ENCODE measurements at places on chromosomes 13 and 19. TPM values are rescaled to one million over a fixed set of nuclear protein-coding genes. Genes with fewer than 3 reads are reported as not detected.

The AZU1 gene
- total RNA-seq: 0.77 TPM

The RXFP2 gene
- not detected for total RNA-seq

The TUBA3C gene
- total RNA-seq: not detected

The KIRREL2 gene
- total RNA-seq: 3.1 TPM

The SIGLEC5 gene
- total RNA-seq: not detected

The SHISA7 gene
- total RNA-seq: 0.31 TPM

The MUC16 gene
- 0.22 TPM for total RNA-seq

The CD70 gene
- 1.2 TPM for total RNA-seq

The ZNF723 gene
- total RNA-seq: not detected

The CEACAM8 gene
- total RNA-seq: not detected

The GJB6 gene
- total RNA-seq: not detected

The PRKCG gene
- 8.8 TPM for total RNA-seq

The ZNF737 gene
- 14.1 TPM for total RNA-seq

The ATP4A gene
- 0.24 TPM for total RNA-seq

The TEX26 gene
- not detected for total RNA-seq

The DHDH gene
- total RNA-seq: 2.0 TPM

The CYP4F2 gene
- not detected for total RNA-seq

DNA sequence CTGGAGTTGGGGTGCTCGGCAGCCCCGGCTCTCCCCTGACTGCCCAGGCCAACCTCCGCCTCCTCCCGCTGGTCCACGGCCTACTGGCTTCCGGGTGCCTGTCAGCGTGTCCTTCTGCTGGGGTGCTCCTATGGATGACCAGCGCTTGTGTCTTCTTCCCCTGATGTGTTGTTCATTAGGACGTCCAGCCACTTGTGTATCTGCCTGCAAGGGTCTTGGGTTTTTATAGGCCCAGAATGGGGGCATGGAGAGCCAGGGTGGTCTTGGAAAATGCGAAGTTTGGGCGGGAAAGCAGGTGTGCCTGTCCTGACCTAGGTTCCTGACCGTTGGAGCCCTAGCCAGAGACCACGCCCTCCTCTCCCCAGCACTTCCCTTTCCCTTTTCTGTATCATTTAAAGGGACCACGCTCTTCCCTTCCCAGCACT, 139.8 kb downstream of the SLITRK5 start:
- no peak overlapping the region for H3K27ac ChIP-seq
- no peaks in the 10 kb centered on the region for H3K4me1 ChIP-seq
- DNase-seq: no peak
- H3K4me3 ChIP-seq: no peak overlapping the region

- no peak overlapping the region for H3K4me3 ChIP-seq
- no peak overlapping the region for H3K27ac ChIP-seq
- H3K27me3 ChIP-seq: no peaks in the 10 kb centered on the region
- DNase-seq: no peak
These were observed 628.5 kb upstream of the KLHL1 start for GRCh38 chr13:70736622-70737317.

GRCh38 chr13:103948426-103948825, 882.2 kb upstream of the SLC10A2 start:
- no peak overlapping the region for H3K27ac ChIP-seq
- no peak overlapping the region for H3K4me3 ChIP-seq
- no peaks in the 10 kb centered on the region for H3K36me3 ChIP-seq
- no peak for DNase-seq
- H3K27me3 ChIP-seq: no peaks in the 10 kb centered on the region

- H3K4me3 ChIP-seq: no peak overlapping the region
- H3K36me3 ChIP-seq: peaks cover 19% of the 10 kb centered on the region
- H3K4me1 ChIP-seq: no peaks in the 10 kb centered on the region
- no peak overlapping the region for H3K27ac ChIP-seq
These were observed 82.2 kb upstream of the USP29 start for GRCh38 chr19:57037556-57037955.

DNA sequence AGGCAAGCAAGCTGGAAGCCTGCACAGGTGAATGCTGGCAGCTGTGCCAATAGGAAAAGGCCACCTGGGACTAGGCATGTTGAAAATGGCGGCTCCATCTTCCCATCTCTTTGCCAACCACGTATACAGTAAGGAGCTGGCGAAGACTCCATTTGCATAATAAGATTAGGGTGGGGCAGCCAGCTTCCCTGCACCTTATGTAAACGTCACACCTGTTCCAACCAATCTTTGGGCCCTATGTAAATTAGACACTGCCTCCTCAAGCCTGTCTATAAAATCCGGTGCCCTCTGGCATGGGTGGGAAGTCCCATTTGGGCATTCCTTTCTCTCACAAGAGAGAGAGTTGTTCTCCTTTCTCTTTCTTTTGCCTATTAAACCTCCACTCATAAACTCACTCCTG, 16.8 kb downstream of the ADGRE2 start:
- no peak overlapping the region for H3K4me3 ChIP-seq
- no peaks in the 10 kb centered on the region for H3K4me1 ChIP-seq
- peaks cover 11% of the 10 kb centered on the region for H3K36me3 ChIP-seq

DNA sequence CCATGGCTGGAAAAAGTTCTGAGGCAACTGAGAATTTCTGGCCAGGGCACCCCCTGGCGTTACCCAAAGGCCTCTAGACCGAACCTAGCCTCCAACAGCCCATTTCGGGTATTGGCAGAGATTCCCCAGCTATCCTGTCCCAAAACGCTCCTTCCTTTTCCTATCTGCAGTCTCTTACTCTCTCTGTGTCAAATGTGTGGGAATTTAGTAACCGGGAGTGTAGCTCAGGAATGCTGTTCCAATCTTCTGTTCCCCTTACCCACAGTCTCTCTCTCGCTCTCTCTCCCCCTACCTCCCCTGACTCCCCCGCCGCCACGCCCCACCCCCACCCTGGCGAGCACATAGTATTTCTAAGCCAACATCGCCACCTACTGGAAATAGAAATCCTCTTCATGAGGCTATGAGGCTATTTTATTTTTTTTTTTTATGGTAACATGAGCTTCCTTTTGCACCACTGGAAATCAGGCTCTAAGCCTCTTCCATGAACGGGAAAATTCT, 27.0 kb downstream of the OXGR1 start:
- no peaks in the 10 kb centered on the region for H3K27me3 ChIP-seq
- peak; percentile 32 for DNase-seq
- H3K27ac ChIP-seq: no peak overlapping the region
- peaks cover 23% of the 10 kb centered on the region for H3K36me3 ChIP-seq

GRCh38 chr19:53517114-53517741, 20.7 kb upstream of the ZNF331 start:
- H3K27ac ChIP-seq: no peak overlapping the region
- no peaks in the 10 kb centered on the region for H3K27me3 ChIP-seq
- peaks cover 9% of the 10 kb centered on the region for H3K36me3 ChIP-seq
- H3K4me1 ChIP-seq: no peaks in the 10 kb centered on the region
- no peak for DNase-seq

DNA sequence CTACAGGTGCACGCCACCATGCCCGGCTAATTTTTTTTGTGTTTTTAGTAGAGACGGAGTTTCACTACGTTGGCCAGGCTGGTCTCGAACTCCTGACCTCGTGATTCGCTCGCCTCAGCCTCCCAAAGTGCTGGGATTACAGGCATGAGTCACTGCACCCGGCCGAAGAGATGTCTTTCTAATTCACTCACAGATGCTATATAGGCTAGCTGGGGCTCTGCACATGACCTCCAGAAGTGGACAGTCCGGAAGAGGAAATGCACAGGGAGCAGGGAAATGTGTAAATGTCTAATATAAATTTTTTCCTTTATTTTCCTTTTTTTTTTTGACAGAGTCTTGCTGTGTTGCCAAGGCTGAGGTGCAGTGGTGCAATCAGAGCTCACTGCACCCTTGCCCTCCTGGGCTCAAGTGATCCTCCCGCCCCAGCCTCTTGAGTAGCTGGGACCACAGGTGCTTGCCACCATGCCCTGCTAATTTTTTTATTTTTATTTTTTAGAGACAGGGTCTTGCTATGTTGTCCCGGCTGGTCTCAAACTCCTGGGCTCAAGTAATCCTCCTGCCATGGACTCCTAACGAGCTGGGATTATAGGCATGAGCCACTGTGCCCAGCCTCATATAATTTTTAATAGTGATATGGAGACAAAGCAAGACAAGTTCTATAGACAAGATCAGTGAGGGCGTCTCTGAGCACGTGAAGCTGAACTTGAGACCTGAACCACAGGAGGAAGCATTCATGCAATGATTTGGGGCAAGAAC, 8.4 kb downstream of the GIPC1 start:
- H3K27ac ChIP-seq: no peak overlapping the region
- no peaks in the 10 kb centered on the region for H3K27me3 ChIP-seq
- H3K4me1 ChIP-seq: no peaks in the 10 kb centered on the region
- H3K4me3 ChIP-seq: no peak overlapping the region
- DNase-seq: no peak
- peaks cover 47% of the 10 kb centered on the region for H3K36me3 ChIP-seq

DNA sequence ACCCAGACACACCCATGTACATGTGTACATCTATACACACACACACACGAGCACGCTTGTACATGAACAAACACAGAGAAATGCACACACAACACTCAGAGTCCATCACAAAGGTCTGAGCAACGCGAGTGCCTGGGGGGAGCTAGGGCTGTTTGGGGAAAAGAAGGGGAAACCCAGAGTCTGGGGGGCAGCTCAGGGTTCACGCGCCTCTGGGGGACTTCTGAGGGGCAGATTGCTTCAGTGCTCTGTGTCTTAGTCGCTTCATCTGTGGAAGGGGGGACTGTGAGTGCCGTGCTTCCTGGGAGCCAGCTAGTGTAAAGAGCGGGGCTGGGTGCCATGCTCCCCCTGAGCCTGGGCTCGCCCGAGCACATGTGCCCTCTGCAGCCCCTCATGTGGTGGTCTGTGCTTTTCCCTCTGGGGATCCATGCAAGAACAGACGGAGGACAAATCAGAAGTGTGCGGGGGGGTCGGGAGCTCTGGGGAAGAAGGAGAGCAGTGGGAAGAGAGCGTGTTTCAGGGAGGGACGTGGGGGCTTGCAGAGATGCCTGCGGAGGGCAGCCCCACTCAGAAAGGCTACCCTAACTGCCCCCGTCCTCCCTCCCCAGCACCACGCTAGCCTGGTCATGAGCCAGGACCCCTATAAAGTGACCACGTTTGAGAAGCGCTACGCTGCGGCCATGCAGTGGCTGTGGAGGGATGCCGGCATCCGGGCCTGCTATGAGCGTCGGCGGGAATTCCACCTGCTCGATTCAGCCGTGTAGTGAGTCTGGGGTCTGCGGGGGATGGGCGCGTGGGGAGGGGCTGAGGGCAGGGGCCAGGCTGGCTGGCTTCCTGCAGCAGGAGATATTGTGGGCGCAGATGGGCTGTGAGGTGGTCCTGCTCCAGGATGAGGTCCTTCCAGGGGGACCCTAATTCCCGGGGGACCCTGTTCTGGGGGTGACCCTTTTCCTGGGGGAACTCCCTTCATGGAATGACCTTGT, 14.0 kb downstream of the GNA15 start:
- H3K27ac ChIP-seq: no peak overlapping the region
- no peaks in the 10 kb centered on the region for H3K27me3 ChIP-seq
- no peak for DNase-seq
- H3K4me3 ChIP-seq: no peak overlapping the region
- H3K36me3 ChIP-seq: no peaks in the 10 kb centered on the region

- DNase-seq: no peak
- no peaks in the 10 kb centered on the region for H3K27me3 ChIP-seq
- H3K4me3 ChIP-seq: no peak overlapping the region
- H3K27ac ChIP-seq: no peak overlapping the region
- peaks cover 2% of the 10 kb centered on the region for H3K4me1 ChIP-seq
These were observed 121.2 kb downstream of the SHISA2 start for GRCh38 chr13:25930653-25931052.

DNA sequence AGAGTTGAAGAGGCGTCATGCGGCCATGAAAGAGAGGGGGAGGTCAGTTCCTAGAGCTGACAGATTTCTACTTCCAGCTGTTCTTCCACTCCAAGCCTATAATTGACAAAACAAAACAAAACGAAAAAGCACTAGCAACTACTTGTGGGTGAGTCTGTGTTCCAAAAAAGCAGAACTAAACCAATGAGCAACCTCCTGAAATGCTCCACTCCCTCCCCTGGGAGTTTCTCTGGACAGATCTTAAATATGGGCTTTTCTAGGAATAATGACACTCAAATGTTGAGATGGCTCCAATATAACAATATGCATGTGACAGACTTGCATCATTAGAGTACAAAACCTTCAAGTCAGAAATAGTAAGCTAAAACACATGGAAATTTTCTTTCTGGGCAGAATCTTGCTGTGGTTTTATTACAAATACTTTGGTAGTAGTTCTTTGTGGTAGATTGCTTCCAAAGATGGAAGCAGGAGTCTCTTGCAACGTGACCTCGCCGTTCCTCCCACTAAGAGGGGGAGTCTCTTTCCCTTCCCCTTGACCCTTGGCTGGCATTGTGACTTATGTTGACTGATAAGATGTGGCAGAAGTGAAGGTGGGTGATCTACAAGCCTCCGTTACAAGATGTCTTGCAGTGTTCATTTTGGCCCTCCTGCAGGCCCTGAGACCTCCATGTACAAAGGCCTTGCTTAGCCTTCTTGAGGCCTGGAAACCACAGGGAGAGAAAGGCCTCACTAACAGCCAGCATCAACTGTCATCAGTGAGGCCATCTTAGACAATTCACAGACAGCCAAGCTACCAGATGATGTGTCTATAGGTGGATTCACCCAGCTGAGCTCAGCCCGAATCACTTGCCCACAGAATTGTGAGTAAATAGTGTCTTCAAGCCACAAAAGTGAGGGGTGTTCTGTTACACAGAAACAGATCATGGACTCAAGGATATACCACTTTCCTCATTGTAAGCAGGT, 173.1 kb upstream of the RFC3 start:
- H3K27ac ChIP-seq: no peak overlapping the region
- H3K36me3 ChIP-seq: no peaks in the 10 kb centered on the region
- no peaks in the 10 kb centered on the region for H3K27me3 ChIP-seq
- no peak overlapping the region for H3K4me3 ChIP-seq
- H3K4me1 ChIP-seq: peaks cover 7% of the 10 kb centered on the region

GRCh38 chr13:28582892-28583240, 76.1 kb upstream of the POMP start:
- H3K36me3 ChIP-seq: no peaks in the 10 kb centered on the region
- H3K27ac ChIP-seq: no peak overlapping the region
- H3K4me1 ChIP-seq: peaks cover 11% of the 10 kb centered on the region
- no peak for DNase-seq
- no peak overlapping the region for H3K4me3 ChIP-seq

DNA sequence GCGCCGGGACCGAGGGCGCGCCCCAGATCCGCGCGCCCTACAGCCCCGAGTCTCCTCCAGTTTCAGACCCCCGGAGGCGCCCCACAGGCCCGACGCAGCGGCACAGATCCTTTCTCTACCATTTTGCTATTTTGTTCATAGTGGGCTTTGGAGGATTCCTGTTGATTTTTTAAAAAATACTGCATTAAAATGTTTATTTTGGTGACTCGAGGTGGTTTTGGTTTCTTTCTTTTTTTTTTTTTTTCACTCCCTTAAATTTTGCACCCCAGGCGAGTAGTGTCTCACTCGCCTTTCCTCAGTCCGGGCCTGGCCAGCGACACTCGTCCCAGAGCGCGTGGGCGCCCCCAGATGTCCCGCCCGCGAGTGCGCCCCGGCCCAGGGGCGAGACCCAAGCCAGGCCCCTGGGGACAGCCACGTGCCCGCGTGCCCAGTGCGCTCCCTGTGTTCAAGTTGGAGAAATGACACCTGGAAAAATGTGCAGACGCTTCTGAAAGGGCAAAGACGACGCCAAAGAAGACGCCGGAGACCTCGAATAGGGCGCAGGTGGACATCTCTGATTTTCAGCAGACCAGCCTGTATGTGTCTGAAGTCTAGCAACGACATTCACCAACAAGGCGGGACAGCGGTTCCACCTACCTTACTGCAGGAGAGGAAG, 471 bp upstream of the INSR start:
- no peaks in the 10 kb centered on the region for H3K27me3 ChIP-seq
- H3K4me3 ChIP-seq: peak overlapping the region; percentile 71
- DNase-seq: peak; percentile 43
- H3K4me1 ChIP-seq: no peaks in the 10 kb centered on the region
- 0 out of 3 replicates have a peak, but pooled peaks cover 1% of the 10 kb centered on the region for H3K36me3 ChIP-seq

Measured in H9 (cell line).